Stimulated activated CD8-positive, alpha-beta memory T cell treated with anti-CD3 and anti-CD28 coated beads, Interleukin-4, amount 100 ng/mL, for 24 hours (primary cell): ENCODE measurements at places on chromosomes 11 and 22.

- no peak for DNase-seq
Observed at GRCh38 chr11:34346551-34346950, 11.3 kb downstream of the ABTB2 start.

DNA sequence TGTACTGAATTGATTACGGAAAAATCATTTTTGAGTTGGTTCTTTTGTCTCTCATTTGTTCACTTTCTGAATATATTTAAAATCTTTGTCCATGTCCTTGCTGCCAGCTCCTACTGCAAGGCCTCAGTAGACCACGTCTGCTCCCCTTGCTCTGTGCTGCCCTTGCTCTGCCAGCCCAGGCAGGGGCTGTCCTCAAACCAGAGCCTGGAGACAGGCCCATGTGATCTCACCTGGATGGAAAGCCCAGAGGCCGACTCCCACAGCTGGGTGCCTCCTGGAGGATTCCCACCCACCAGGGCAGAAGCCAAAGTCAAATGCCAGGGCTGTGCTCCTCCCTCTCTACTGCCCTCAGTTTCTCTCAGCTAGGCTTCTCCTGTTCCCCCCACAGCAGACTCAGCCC lies 141.8 kb downstream of the NTM start:
- DNase-seq, result no peak

GRCh38 chr11:9573775-9574621 lies 528 bp downstream of the WEE1 start:
- no peak for DNase-seq

DNA sequence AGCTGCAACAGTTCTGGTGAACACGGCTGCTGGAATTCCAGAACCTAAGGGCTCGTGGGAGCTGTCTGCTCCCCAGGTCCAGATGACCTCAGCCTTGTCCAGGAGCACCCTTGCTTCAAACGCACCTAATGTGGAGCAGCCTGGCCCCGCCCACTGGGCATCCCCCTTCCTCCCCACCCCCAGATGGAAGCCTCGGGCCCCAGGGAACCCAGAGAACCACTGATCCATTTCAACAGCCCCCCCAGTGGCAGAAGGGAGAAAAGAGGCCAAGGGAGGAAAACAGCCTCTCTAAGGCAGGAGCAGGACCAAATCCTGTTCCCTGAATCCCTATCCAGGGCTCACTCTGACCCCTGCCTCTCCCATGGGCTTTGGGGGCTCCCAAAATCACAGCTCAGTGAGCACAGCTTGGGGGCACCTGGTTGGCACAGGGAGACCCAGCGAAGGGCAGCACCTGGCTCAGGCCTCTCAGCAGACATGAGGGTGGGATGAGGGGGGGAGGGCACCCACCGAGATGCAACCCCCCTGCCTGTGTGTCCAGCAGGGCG lies 1.2 kb downstream of the CYTH4 start:
- DNase-seq, result peak; percentile 53

DNA sequence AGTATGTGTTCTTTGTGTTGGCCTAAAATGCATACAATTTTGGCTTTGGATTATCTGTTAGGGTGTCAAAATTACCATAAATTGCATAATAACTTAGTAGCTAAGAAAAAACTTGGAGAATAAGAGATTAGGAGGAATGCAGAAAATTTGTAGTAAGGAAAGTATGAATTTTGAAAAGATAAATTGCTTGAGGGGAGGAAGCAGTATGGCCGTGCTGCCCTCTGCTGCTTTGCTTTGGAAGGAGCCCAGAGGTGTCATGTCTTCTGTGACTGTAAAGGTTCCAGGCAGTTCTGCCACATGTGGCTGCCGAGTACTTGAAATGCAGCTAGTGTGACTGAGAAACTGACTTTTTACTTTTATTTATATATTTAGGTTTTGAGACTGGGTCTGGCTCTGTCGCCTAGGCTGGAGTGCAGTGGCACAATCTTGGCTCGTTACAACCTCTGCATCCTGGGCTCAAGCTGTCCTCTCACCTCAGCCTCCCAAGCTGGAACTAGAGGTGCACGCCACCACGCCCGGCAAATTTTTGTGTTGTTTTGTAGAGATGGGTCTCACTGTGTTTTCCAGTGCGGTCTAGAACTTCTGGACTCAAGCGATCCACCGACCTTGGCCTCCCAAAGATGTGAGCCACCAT lies 1.8 kb downstream of the ADSL start:
- no peak for DNase-seq

GRCh38 chr22:42418811-42419242 lies 13.4 kb downstream of the NFAM1 start:
- DNase-seq, result no peak
